ENCODE measurements at places on chromosomes 7 and 10.

DNA sequence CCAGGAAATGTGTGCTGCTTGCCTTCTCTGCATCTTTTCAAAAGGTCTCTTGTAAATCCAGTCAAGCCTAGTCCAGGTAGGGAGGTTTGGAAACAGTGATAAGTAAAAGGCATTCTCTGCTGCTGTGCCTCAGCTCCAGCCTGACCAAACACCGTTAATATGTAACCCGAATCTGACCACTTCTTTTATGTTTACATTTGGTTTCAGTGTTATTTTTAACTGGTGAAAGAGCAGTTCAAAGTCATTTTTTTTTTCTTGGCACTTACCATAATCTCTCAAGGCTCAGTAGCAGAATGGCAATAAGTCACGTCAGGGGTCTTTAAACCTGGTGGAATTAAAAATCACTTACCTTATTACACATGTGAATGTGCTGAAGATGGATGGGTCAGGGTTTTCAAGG, 216.8 kb downstream of the PTEN start:
- no peak for DNase-seq

DNA sequence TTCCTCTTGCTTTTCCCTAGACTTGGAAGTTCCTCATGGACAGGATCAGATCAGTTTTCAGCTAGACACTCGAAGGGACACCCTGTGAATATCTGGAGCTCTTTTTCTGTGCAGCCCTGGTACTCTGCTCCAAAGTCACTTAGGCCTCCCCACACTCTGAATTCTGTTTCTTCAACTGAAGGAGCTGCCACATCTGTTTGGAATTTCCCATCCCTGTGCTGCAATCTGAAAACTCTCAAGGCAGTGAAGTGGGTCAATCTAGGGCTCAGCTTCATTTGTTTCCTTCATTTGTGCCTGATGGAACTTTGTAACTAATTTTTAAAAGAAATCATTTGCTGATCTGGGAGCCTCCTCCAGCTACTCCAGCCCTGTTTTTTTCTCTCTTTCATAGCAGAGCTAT, 9.6 kb downstream of the EPC1 start:
- DNase-seq: no peak

DNA sequence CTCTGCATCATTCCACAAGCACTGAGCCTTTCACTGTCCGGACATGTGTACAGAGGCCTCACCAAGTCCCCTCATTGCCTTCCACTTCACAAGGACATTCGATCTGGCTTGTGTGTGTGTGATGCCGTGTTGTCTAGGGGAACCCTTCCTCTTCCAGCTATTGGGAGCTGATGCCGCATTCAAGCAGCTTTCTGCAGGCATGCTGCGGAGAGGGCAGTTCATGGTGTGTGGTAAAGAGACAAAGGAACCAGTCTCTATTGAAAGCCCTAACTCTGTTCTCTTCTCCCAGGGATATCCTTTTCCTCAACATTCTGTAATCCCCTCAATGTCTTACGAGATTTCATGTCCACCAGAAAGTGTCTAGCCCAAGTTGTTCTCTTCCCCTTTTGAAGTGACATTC, 141.6 kb downstream of the ALOX5 start:
- DNase-seq: no peak

GRCh38 chr10:59072038-59072437, 104.4 kb upstream of the PHYHIPL start:
- no peak for DNase-seq

DNA sequence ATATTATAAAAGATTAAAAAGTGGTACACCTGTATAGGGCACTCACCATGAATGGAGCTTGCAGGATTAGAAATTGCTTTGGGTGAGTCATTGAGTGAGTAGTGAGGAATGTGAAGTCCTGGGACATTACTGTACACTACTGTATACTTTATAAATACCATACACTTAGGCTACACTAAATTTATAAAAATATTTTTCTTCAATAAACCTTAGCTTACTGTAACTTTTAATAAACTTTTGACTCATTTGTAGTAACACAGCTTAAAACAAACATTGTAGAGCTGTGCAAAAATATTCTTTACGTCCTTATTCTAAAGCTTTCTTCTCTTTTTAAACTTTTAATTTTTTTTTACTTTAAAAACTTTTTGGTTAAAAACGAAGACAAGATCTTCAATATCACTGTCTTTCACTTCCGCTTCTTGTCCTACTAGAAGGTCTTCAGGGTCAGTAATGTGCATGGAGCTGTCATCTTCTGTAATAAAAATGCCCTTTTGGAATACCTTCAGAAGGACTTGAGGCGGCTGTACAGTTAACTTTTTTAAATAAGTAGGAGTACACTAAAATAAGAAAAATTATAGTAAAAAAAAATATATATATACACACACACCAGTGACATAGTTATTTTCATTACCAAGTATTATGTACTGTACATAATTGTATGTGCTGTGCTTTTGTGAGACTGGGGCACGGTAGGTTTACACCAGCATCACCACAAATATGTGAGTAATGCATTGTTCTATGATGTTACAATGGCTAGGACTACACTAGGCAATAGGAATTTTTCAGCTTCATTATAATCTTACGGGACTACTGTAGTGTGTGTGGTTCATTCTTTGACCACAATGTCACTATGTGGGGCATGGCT, 3.5 kb downstream of the STK31 start:
- DNase-seq: no peak

DNA sequence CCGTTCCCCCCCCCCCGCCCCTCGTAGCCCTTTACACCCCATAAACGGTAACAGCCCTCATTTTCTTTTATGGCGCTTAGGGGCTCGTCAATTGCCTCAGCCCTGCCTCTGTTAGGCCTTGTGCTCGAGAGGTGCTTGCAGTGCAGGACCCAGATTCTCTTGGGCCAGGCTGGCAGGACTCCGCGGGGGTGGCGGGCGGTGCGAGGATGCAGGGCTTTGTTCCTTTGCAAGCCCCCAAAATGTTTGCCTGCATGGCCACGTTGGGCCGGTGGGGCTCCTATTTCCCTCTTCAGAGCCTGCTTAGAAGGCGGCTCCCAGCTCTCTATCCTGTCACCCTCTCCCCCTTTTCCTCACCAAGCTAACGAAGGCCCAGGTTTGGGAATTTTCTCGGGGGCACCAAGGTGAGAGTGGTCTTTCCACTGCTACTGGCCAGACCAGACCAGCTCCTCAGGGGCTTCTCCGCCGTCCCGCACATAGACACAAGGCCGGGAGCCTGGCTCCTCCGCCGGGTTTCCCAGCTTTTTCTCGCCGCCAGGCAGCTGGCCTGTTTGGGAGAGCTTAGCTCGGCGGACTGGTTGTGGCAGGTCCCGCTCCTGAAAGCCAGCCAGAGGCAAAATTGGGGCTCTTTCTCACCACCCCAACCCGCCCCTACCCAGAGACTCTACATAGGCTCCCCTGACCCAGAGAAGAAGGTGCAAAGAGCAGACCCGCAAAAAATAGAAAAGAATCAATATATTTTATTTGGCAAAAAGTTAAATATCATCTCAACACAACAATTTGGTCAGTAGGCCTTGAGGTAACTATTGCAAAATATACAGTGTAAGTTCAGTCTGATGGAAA, 3.4 kb downstream of the HOXA9 start:
- DNase-seq: peak; percentile 29

DNA sequence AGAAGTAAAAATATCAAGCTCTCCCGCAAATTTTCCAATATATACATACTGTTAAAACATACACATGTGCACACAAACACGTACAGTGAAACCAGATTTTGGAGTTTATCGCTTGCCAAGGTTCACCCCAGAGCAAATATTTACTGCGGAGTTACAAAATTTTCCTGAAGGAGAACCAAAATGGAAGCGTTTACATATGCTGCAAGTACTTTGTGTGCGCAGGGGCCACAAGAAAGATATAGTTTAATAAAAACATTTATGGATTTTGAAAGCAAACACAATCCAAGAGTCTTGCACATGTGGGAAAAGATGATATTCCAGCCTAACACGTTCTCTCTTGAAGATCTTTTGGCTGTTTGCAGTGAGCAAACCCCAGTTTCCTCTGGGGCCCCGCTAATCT, 301.3 kb upstream of the NFE2L3 start:
- no peak for DNase-seq

GRCh38 chr7:21101541-21101940, 314.9 kb upstream of the SP8 start:
- no peak for DNase-seq
